ENCODE measurements at places on chromosomes 1 and 21.

DNA sequence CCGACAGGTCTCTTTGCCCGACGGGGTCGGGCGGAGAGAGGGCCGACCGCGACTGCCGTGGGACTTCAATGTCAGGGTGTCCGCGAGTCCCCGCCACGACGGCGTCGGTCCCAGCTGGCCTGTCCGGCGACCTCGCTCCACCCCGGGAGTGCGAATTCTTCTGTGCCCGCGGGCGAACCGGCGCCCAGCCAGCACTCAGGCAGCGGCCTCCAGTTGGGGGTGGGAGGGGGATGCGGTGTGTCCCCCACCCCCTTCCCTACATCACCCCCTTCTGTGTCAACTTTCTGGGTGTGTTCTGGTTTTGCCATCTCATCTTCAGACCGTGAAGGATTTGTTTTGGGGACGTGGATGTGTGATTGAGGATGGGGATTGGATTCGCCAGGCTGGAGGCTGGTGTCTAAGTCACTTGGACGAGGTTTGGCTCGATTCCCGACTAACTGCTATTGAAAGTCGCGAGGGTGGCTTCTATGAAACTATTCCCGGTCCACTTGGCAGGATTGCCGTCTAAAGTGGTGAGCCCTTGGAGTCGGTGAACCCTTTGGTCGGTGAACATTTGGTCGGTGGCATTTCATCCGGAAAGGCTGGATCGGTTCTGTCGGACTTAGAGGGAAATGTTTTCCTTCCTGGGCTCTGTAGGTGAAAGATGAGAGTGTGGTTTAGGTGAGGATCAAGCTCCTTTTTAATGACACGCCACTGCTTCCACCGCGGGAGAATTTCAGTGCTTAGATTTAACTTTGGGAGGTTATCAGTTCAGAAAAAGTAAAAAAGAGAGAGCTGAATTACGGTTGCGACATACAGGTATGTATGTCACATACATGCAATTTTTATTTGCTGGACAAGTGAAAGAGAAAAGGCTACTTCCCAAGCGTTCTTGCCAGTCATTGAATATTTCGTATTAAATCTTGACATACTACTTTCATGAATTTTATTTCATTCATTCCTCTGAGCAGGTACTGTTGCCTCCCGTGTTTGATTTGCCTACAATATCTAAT lies 771 bp downstream of the ABCD3 start:
- no peak for DNase-seq

DNA sequence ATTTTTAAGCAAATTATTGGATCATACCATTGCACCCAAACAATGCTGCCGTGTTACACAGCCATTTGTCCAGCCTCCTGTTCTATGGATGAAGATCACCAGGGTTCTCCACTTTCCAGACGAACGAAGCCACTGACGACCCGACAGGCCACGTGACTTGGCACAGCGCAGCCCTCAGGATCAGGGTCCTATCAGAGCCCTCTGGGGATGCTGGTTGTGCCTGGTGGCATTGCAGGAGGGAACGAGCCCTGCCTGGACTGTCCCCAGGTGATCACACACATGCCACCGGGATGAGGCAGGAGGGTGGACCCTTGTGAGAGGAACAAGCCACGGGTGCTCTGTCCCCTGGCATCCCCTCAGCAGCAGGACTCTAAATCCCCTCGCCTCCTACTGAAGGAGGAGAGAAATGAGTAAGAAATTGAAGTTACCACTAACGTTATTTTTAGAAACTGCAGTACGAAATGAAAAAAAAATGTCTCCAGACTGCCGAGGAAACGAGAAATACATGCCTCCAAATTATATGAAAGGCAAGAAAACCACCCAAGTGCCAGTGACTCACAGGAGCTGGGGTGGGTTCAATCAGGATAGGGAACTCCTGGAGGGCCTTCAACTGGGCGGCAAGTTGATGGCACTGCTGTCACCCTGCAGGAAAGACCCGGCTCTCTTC lies 58.7 kb upstream of the PDE9A start:
- no peak for DNase-seq

DNA sequence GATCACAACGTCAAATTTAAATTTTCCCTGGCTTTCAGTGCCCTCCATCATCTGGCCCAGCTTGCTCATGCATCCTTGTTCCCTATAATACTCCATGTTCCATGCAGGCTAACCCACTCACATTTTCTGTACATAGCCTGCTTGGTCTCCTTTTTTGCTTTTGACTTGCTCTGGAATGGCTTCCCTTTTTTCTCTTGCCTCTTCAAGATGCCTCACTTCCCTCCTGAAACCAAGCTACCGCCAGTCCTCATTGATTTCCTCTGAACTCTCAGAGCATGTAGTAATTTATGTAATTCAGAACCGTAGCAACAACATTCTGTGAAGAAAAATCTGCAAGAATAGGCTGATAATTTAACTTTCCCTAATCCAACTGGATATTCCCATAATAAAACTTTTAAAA lies 10.3 kb downstream of the CAP1 start:
- no peak for DNase-seq

DNA sequence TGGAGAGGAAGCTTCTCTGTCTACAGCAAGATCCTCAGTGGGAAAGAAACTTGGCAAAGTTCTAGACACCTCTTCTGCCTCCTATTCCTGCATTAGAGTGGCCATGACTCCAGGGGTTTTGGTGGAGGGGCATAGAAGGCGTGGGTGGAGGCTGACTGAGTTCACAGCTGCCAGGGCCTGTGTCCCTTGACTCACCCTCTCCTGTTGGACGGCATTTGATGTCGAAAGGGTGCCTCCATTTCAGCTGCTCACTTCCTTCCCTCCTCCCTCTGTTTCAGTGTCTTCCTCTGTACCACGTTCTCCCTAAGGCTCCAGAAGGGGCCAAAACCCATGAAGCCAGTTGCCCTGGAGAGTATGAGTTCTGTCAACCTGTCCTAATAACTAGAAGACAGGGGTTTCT lies 632 bp downstream of the TMEM79 start:
- DNase-seq, result no peak

GRCh38 chr1:30083800-30084464 lies 639.5 kb downstream of the MATN1 start:
- peak; percentile 13 for DNase-seq

DNA sequence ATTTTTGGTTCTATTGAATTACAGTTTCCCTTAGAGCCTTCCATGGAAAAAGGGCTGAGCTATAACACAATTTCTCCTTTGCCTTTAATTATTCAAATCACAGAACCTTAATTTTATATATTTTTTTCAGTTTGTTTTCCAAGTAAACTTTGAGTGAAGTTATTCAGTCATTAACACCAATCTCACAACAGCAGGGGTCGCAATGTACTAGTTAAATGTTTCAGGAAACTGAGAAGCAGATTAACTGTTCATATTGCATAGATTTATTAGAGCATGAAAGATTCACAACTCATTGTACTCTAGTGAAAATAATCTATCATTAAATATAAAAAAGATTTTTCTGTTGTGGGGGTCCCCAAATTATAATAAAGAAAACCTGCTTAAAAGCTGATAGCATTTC lies 64.1 kb downstream of the KIFAP3 start:
- DNase-seq, result peak; percentile 29

DNA sequence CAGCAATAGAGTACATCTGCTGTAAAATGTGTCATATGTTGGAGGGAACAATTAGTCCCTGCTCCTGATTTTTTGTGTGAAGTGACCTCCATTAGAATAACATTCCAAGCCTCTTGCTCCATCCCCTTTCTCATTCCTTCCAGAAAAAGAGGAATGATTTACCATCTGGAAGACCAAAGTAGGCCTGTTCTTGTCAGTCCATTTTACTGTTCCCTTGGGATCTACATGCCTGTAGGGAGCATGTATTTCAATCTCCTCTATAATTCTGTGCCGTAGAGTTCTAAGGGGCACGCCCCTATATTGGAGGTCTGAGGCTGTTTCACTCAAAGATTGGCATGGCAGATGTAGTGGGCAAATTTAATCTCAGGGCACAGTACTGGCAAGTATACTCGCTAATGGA lies 48.8 kb upstream of the MAN1A2 start:
- no peak for DNase-seq

- peak; percentile 92 for DNase-seq
Measured at GRCh38 chr1:91736715-91737615, 149.0 kb downstream of the TGFBR3 start.

GRCh38 chr21:17660862-17661261 lies 48.2 kb upstream of the BTG3 start:
- DNase-seq, result no peak

All from NCI-H226 (cell line).